ENCODE measurements at places on chromosomes 4 and X.

DNA sequence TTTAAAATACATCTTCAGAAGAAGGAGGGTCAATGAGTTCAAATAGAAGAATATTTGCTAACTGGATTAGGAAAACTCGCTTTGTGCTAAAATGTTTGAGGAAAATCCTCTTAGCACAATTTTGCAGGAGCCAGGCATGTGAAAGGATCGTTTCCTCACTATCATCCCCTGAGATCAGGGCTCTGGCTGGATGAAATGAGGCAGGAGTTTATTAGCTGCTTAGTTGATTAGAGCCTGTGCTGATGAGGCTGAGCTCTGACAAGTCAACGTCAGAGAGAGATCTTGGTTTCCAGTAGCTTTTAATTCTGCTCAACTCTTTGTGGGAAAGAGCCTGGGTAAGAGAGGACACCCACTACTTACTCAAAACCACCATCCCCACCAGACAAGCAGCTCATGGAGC, 8.0 kb upstream of the DRD5 start:
- DNase-seq = no peak

GRCh38 chr4:143282211-143282707, 54.4 kb upstream of the GAB1 start:
- DNase-seq = no peak

DNA sequence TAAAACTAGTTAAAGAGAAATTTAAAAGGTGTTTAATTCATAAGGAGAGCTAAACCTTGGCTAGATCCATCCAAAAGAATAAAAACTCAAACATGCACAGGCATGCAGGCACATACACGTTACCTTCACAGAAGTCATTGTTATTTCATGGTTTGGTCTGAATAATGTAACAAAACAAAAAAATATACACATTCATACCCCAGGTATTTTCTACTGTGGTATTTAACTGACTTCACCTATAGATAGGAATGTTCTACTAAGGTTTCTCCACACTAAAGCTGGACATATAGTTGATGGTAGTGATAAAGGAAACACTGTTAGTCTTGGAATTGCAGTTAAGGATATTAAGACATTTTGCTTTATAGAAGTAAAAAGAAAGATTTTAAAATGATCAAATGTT, 283.6 kb upstream of the PCDH10 start:
- DNase-seq = no peak

DNA sequence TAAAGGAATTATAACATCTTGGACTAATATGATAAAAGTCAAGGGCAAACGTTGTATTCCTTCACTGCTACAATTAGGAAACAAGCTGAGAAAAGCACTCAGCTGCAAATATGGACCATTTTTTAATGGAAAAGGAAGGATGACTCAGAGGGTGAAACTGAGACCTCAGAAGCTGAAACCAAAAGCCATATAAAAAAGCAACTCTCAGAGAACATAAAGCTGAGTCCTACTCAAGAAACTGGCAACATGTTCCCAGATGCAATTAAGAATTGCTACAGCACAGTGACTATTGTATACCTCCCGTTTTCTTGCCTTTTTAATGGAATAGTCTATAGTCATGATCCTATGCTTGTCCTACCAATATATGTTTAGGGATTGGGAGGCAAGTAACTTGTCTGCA, 1106.4 kb upstream of the INTU start:
- DNase-seq = no peak

- no peak for DNase-seq
Measured at GRCh38 chrX:100070334-100070849, 339.7 kb downstream of the PCDH19 start.

- no peak for DNase-seq
Measured at GRCh38 chr4:150694438-150694837, 112.5 kb downstream of the MAB21L2 start.
